ENCODE measurements at places on chromosomes 1 and 21. TPM values are rescaled to one million over a fixed set of nuclear protein-coding genes. Genes with fewer than 3 reads are reported as not detected.

S100A7A gene
- not detected for total RNA-seq

TRPM2 gene
- total RNA-seq: under 0.01 TPM

FAM72B gene
- total RNA-seq: 0.50 TPM

MCOLN3 gene
- 5.8 TPM for total RNA-seq

FCMR gene
- not detected for total RNA-seq

KCNA2 gene
- total RNA-seq: not detected

FCER1A gene
- total RNA-seq: not detected

BLACAT1 gene
- total RNA-seq: under 0.01 TPM

CLDN17 gene
- not detected for total RNA-seq

AVPR1B gene
- total RNA-seq: not detected

MX2 gene
- total RNA-seq: 1.8 TPM

TSSK3 gene
- total RNA-seq: 1.0 TPM

KIAA1614 gene
- 9.6 TPM for total RNA-seq

AADACL3 gene
- not detected for total RNA-seq

LMX1A gene
- total RNA-seq: not detected

AGMAT gene
- 0.99 TPM for total RNA-seq

CLCA1 gene
- 0.15 TPM for total RNA-seq

LIN28A gene
- total RNA-seq: not detected

LRRC8B gene
- 0.66 TPM for total RNA-seq

PYCR2 gene
- 29.1 TPM for total RNA-seq

KRTAP10-9 gene
- not detected for total RNA-seq

SPRR5 gene
- total RNA-seq: not detected

RORC gene
- total RNA-seq: 0.15 TPM

THEM5 gene
- 0.17 TPM for total RNA-seq

OPTC gene
- total RNA-seq: not detected

MYCL gene
- 0.15 TPM for total RNA-seq

NT5C1A gene
- not detected for total RNA-seq

AMIGO1 gene
- total RNA-seq: 3.6 TPM

UHMK1 gene
- 82.0 TPM for total RNA-seq

GRHL3 gene
- total RNA-seq: not detected

AGBL4 gene
- not detected for total RNA-seq

SLX9 gene
- total RNA-seq: 12.6 TPM

TLCD4 gene
- total RNA-seq: 0.29 TPM

UBL4B gene
- not detected for total RNA-seq

ACTL8 gene
- total RNA-seq: not detected

LRRC3 gene
- total RNA-seq: 0.66 TPM

PGLYRP4 gene
- total RNA-seq: not detected

HTR6 gene
- total RNA-seq: under 0.01 TPM

NBPF10 gene
- total RNA-seq: 2.0 TPM

TNNI3K gene
- 1.8 TPM for total RNA-seq

TINAGL1 gene
- total RNA-seq: 0.99 TPM

PLXNA2 gene
- total RNA-seq: 1.9 TPM

PTPRF gene
- total RNA-seq: 24.4 TPM

AMY1C gene
- total RNA-seq: not detected

LCA5L gene
- total RNA-seq: 0.66 TPM

BSND gene
- not detected for total RNA-seq

HHAT gene
- total RNA-seq: 3.3 TPM

CCDC185 gene
- total RNA-seq: 0.17 TPM

NLRP3 gene
- not detected for total RNA-seq

IGSF21 gene
- total RNA-seq: not detected

PPIAL4G gene
- not detected for total RNA-seq

MAN1C1 gene
- total RNA-seq: 4.7 TPM

PLEKHN1 gene
- total RNA-seq: 0.33 TPM

FLG2 gene
- total RNA-seq: not detected

SPRR1B gene
- not detected for total RNA-seq

PSEN2 gene
- total RNA-seq: 31.4 TPM

RPE65 gene
- not detected for total RNA-seq

SUSD4 gene
- total RNA-seq: not detected

Measured in smooth muscle cell of trachea (primary cell).